ENCODE measurements at places on chromosomes 13 and 19.

- DNase-seq = no peak
These were observed 38.9 kb downstream of the COL4A1 start for GRCh38 chr13:110268061-110268460.

- peak; percentile 88 for DNase-seq
These were observed 13.6 kb downstream of the CFD start for GRCh38 chr19:873084-873483.

GRCh38 chr13:105814902-105815250 is 720.6 kb downstream of the EFNB2 start:
- no peak for DNase-seq

GRCh38 chr19:11063434-11063833 is 25.8 kb upstream of the LDLR start:
- DNase-seq = no peak

DNA sequence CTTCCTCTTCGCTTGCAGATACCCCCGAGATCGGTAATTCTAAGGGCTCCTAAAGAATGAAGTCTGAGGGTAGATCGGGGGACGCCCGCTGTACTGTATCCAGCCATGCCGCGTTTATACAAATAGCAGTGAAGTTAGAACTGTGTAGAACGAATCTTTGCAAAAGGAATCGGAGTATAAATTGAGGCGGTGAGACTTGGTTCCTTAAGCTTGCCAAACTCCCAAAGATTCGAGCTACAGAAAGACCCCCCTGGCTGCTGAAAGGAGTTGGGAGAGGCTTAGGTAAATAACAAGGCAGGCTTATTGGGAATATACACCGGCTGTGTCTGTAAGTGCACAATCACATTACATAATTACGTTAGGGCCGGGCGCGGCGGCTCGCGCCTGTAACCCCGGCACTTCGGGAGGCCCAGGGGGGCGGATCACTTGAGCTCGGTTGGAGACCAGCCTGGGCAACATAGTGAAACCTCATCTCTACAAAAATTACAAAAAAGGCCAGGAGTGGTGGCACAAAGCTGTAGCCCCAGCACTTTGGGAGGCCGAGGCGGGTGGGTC is 12.2 kb downstream of the TMEM160 start:
- no peak for DNase-seq

DNA sequence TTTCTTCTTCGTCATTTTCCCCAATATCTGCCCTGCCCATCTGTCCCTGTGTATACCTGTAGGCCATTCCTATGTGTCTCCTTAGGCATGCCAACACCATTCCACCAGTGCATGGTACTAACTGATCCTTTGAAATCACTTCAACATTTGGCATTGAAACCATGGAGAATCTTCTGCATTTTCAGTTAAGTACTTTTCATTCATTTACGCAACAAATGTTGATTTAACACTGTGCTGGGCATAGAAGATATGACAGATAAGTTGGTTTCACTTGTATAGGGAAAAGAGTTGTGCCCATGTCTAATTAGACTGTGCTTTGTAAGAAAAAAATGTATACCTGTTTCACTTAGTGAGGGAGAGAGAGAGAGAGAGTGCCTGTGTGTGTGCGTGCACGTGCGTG is 77.9 kb upstream of the FLT1 start:
- no peak for DNase-seq

GRCh38 chr19:44648631-44649251 is 5.0 kb downstream of the PVR start:
- DNase-seq = no peak

- DNase-seq = no peak
These were observed 258.9 kb upstream of the PCDH9 start for GRCh38 chr13:67489016-67489415.

DNA sequence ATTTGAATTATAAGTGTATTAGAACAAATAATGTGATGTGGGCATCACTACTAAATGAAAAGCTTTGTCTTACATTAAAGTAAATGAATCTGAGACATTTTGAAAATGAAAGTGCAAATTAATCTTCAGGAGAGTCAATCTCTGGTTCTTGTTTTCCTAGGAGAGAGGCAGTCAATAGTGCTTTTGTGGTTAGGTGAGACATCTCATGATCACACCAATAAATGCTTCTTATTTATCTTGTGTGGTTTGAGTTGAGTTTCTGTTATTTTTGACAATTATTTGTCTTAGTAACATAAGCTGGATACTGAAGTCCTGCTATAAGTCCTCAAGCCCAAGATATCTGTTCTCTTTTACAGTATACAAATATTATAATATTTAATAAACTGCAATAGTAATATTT is 1378.0 kb upstream of the PCDH9 start:
- DNase-seq = no peak

GRCh38 chr13:40341096-40341471 is 325.4 kb downstream of the FOXO1 start:
- no peak for DNase-seq

DNA sequence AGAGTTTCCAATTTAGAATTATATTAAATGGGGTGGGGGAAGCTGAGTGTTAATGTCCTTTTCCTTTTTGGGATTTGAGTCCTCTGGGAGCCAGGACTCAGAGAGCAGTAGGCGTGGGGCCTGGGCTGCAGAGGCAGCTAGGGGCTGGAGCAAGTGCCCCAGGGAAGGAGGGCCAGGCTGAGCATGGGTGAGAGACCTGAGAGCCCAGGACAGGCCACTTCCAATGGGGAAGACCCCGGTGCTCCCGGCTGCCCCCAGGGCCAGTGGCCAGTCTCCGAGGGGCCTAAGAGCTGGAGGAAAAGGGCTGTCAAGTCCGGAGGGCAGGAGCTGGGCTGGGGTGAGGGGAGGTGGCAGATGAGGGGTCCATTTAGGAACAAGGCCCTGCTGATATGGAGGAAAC is 371.5 kb downstream of the ZNF536 start:
- no peak for DNase-seq

GRCh38 chr13:86881390-86881789 is 789.8 kb upstream of the SLITRK5 start:
- DNase-seq = no peak

DNA sequence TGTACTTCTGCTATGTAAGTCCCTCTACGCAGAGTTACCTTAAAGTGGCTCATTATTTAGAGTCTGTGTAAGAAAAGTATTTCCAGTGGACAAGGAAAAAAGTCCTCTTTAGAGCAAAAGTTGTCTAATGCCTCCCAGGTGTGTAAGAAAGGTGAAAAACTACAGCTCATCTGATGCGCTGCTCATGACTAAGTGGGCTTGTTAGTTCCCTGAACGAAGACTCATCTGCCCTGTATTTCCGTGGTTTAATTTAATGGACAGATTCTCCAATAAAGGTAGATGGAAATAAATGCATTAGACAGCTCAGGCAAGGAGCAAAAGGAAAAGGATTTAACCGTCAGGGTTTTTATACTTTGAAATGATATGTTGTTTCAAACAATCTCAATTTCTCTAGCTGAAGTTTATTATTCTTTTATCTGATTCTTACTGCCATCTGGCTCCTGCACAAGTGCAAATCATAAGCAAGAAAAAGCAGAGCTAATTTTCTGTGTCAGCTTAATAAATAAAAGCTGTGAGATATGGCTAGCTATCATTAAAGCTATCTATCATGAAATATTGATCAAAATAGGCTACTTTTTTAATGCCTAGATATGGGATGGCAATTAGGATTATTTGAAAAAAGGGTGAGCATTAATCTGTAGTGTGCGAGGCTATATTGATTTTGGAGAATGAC is 73.7 kb upstream of the PCDH9 start:
- no peak for DNase-seq

DNA sequence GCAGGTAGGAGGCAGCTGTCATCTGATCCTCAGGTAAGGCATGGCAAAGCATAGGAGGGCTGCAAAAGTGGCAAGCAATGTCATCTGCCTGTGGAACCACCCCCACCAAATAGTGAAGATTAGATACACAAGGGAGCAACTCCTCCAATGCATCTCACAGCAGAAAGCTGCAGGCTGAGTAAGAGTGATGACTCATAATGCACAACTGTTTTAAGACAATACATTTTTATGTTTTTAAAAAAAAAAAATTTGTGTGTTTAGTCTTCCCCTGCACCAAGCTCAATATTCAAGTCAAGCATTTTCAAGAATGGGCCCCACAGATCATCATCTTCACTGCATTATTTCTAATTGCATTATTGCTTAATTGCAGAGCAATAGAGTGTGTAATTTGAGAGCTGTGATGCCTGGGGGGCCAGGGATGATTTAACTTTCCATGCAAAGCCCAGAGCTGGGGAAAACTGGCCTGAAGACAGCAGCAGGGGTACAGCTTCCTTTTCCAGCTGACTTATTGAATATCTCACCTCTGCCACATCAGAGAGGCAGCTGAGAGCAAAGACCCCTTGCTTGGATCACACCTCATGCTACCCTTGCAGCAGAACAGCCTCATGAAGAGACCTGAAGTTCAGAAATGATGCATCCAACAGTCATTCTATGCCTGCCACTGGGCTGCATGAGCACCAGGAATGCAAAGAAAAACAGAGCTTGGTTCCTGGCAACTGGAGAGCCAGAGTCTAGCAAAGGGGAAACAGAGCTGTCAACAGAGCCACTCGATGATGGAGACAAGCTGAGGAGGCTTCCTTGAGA is 22.7 kb upstream of the POP4 start:
- no peak for DNase-seq

GRCh38 chr19:30083701-30084156 is 141.7 kb downstream of the URI1 start:
- DNase-seq = no peak

DNA sequence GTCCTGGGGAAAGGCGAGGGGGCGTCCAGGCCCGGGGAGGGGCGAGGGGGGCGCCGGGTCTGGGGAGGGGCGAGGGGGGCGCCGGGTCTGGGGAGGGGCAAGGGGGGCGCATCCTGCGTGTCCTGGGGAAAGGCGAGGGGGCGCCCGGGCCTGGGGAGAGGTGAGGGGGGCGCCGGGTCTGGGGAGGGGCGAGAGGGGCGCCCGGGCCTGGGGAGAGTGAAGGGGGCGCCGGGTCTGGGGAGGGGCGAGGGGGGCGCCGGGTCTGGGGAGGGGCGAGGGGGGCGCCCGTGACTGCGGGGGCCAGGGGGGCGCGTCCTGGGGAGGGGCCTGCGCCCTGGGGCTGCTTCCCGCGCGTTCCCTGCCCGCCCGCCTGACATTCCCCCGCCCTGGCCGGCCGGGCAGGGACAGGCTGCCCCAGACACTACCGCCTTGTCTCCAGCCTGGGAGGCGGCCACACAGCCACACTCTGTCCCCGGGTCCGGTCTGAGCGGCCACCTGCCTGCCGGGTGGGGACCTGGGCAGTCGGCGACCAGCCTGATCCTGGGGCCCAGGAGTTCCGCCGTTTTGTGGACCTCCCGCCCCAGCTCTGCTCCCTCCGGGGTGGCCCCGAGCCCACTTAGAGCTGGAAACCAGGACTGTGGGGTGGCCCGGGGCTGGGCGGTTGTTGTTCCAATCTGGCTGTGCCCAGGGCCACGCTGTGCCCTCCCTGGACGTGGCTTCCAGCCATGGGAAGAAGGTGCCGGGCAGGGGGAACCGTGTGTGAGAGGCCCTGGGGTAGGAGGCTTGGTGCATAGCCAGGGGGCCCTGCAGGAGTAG is 11.8 kb downstream of the PALM start:
- DNase-seq = no peak

GRCh38 chr13:102441085-102441484 is 39.2 kb upstream of the FGF14 start:
- no peak for DNase-seq

DNA sequence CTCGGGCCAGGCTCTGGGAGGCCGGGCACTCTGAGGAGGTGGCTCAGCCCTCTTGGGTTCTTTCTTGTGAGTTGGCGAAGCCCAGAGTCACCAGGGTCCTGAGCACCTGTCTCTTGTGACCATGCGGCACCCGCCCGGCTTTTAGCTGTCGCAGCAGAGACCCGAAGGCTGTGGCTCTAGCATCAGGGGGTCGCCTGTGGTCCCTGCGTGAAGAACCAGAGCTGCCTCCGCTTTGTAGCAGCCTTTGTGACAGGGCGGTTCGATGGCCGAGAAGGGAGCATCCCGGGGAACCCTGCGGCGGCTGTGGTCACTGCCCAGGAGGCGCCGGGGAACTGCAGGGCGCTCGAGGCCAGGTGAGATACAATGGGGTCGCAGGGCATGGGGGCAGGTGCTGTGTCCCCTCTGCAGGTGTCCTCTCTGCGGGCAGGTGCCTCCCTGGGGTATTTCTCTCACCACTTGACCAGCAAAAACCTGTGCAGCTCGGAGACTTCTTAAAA is 10.4 kb downstream of the MCF2L start:
- no peak for DNase-seq

DNA sequence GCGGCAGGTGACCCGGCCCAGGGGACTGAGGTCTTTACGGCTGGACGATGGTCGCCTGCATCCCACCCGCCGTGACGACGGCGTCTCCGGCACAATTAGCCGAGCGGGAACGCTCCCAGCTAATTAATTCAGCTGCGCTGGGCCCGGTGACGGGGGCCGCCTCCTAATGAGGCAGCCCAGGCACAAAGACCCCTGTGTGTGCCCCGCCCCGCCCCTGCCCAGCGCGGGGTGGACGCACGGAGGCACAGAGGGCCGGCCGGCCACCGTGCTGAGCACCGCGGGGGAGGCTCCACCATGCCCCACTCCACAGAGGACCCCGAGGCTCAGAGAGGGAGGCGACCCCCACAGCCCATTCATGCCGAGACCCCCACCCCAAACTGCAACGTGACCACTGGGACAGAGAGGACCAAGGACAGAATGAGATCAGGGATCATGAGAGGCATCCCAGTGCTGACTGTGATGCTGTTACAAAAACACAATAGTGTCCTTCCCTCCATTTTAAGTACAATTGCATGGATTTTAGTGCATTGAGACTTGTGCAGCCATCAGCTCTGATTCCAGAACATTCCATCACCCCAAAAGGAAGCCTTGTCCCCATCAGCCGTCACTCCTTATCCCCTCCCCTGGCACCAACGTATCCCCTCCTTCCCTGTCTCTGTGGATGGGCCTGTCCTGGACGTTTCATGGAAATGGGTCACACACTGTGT is 17.0 kb downstream of the EFNA2 start:
- DNase-seq = no peak

DNA sequence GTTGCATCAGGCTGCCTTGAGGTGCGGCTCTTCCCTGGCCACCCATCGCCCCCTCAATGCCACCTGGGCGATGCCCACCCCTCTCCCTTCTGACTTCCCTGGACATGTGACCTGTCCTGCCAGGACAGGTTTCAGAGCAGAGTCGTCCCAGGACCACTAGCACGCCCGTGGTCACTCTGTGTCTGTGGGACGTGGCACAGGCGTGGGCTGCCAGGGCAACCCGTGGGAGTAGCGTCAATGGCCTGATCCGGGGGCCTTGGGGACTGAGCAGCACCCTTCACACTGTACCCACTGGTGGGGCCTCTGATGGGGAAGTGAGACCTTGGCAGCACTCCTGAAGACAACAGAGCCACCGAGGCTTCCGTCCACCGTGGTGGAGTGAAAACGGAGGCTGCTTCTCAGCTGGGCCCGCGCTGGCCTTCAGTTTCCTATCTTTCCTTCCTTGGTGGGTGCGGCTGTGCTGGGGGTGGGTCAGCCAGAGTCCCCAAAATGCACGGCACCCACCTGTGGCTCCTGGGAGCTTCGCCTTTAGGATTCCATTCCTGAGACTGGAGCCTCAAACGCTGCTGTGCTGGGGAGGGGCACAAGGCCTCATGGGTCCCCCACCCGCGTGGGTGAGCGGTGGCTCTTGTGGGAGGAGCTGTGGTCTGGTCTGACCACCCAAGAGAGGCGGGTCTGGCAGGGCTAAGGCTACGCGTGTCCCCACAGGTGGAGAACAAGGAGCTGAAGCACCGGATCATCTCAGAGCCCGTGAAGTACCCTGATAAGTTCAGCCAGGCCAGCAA is 26.7 kb upstream of the TMEM255B start:
- no peak for DNase-seq
